ENCODE measurements at places on chromosomes 2 and 18.
A peak's percentile ranks its signal among the peaks of the same experiment; 100 is the strongest.

GRCh38 chr2:205836477-205837221 lies 154.3 kb downstream of the NRP2 start:
- no peak for DNase-seq

GRCh38 chr2:228048838-228049490 lies 132.5 kb downstream of the SPHKAP start:
- DNase-seq = peak; percentile 70

- no peak for DNase-seq
Measured at GRCh38 chr2:24337890-24338289, 22.4 kb downstream of the ITSN2 start.

DNA sequence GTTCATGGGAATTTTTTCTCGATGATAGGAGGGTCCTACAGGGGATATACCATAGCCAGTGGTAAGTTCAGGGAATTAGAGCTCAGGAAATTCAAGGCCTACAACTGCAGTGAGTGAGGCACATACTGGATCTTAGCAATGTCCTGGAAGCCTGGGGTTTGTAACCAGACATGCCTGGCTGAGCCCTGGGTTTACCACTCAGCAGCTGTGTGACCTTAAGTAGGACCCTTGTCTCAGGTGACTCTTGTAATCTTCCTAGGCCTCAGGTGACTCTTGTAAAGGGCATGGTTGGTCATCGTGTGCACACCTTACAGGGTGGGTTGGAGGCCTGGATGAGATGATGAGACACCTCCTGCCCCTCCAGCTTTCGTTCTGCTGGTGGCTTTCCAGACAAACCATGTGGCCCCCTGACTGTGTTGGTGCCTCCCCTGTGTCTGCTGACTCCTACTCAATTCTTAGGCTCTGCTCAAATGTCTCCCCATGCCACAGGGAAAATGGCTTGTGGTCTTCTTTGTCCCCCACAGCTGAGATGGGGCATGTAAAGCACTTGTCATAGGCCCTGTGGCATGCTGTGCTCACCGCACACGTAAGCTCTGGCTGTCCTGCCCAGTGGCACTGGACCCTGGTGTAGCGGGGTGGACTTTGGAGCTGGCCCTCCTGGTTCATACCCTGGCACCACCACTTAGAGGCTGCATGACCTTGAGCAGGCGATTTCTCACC lies 94.1 kb downstream of the FHOD3 start:
- no peak for DNase-seq

DNA sequence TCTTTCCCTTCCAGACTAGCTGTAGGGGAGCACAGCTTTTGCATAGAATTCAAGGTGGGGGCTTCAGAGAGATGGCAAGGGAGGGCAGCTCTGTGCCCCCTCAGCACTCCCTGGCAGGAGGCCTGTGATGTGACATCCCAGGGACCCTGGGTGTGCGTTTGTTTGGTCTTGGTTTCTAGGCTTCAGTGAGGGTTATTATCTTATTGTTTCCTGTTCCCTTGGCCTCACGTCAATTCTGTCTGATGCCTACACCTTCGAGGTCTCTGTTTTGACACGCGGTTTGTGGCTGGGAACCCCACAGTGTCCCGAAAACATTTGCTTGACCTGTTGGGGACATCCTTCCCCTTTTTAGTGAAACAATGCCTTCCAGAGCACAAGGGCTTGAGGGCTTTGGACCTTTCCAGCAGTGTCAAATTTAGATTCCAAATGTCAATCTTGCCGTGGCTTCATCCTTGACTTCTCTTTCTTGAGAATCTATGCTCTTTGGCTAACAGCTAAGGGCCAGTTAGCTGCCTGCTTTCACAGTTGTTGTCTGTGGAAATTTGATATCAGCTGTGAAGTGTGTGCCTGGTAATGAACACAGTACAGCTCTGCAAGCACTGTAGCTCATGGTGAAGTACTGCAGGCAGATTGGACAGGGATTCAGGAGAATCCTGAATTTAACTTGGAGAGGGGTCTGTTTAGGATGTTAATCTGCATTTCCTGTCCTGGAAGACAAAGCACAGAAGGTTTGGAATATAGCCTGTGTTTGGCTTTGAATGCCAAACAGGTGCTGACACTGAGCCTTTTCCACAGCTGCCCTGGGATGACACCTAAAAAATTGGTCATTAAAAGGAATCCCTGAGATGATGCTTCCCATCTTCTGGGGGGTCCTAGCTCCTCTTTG lies 108.2 kb upstream of the CXCR4 start:
- DNase-seq = no peak

- no peak for DNase-seq
Measured at GRCh38 chr2:207502577-207503198, 27.1 kb upstream of the CREB1 start.

DNA sequence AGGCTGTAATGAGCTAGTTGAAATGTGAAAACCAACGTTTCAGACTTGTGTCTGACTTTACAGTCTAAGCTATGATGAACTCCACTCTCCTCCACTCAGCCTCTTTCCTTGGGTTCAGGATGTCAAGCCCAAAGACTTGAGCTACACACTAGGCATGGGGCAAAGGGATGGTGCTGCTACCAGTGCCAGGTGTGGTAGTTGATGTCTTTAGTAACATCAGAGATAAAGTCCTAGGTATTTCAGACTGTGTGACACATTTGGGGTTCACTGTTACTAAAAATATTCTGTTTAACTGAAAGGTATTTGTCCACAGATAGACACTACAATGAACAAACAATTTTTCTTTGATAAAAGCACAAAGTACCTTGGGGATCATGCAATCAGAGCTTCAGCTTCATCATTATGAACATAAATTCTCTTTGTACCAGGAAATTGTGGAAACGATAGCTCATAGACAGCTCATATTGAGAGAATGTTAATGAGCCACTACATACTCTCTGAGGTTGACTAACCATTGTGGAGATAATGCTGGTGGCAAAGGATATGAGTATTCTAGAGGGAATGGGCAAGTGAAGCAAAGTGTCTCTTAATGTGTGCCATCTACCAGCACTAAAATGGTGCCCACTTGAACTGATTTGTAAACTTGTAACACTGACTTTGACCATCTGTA lies 253.7 kb upstream of the THUMPD2 start:
- DNase-seq = peak; percentile 28

DNA sequence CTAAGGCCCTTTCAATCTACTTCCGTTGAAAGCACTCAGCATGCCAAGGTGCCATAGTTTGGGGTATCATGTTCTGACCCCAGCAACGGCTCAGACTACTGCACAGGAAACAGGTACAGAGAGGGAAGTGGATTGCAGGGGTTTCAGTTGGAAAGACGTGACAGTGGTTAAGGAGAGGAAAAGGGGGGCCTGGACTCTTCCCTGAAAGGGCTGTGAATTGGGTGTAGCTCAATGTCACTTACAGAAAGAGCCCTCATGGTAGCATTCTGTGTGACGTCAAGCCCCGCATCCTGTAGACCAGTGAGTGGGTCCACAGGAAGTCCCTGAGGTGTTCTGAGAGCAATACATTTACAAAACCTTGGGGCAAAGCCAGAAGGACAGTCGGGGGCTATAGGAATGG lies 121.5 kb upstream of the GYPC start:
- no peak for DNase-seq

DNA sequence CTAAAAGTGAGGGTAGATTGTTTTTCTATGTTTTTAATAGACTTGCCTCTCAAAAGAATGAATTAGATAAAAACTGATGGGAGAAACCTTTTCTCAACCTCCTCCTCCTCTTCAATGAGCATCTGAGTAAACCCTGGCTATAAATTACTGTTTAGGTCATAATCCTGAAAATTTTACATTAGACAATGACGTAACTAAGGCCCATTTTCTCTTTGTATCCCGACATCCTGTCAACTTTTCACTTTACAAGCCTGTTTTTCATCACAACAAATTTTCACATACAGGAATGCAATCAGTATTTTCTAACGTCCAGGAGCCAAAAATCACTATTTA lies 1.3 kb downstream of the SPIRE1 start:
- peak; percentile 55 for DNase-seq

DNA sequence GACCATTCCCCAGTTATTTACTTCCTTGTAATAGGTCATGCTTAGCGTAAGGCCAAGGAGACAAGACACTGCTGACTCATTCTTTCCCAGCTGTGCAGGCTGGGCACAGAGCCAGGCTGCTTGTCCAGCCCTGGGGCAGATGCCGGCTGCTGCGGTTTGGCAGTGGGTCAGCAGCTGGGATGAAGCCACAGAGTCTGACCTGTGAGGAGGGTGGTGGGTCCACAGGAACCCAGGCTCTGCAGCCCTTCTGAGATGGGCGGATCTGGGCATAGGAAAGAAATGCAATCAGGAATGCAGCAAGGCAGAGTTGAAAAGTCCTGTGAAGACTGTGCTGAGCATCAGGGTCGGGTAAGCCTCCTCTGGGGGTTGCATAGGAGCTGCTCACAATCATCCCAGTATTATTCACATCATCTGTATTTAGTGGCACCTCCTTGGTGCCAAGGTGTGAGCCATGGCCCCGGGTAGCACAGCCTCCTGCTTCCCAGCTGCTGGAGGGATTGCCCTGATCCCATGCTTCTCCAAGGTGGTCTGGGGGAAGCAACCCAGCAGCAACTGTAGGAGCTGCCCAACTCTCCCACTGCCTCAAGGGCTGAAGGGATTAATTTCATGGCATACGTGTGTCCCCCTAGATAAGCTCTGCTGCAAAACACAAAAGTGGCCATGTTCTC lies 139.0 kb downstream of the DDX1 start:
- DNase-seq = peak; percentile 97

Data from cardiac fibroblast (primary cell).